Ascending aorta (tissue), 2 donors: ENCODE measurements at places on chromosomes 16 and 17. TPM values are rescaled to one million over a fixed set of nuclear protein-coding genes. Genes with fewer than 3 reads are reported as not detected.

GRCh38 chr16:19926449-19927390 is 42.1 kb upstream of the GPRC5B start:
- DNase-seq, result no peak

GRCh38 chr17:7886227-7887037 is 2.2 kb upstream of the CHD3 start:
- DNase-seq, result no peak

DNA sequence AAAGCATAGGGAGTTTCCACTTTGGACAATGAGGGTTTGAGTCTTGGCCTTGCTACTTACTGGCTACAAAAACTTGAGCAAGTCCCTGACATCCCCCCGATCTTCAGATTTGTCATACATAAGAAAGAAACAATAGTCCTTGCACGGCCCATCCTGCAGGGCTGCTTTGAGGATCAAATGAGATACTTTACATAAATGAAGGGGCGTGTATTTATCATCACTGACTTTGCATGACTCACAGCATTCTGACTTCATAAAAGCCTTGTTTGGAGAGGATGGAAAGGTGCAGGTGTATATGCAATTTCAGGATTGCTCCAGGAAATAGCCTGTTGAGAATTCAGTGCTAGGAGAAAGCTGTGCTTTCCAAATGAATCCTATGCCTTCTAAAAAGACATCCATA is 465.0 kb upstream of the MAF start:
- DNase-seq, result no peak

- no peak for DNase-seq
Measured at GRCh38 chr17:21425321-21425720, 49.2 kb downstream of the KCNJ12 start.

DNA sequence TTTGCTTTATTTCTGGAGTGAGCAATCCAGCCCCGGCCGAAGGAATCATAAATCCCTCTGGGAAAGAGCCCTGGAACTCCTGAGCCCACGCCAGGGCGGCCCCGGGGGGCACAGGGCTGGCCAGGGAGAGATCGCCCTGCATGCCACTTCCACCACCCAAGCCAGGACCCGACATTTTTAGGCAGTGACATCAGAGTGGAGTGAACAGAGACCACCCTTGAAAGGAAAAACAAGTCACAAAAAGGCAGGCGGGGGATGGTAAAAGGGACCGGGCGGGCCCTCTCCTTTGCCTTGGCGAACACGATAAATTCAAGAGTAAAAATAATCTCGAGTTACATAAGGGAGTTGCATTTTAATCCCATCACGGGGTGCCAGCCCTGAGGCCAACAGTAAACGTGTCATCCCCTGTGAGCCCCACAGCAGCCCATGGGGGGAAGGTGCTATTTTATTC is 284.1 kb downstream of the C16orf95 start:
- peak; percentile 37 for DNase-seq

DNA sequence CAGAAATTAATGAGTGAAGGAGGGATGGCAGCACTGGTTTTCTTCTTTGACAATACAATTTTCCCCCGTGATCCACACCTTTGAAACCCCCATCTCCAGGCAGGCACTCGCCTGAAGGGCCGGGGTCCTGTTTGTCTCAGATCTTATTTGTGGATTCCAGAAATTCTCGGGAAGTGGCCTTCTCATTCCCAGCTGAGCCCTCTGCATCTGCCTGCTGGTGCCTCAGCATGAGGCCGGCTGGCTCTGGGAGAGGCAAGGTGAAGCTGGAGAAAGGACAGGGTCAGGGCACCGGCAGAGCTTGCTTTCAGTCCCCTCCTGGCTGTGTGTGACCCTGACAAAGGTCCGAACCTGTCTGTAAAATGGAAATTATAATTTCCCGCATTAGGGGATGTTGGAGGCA is 35.8 kb upstream of the C1QL1 start:
- no peak for DNase-seq

GRCh38 chr16:87956365-87957231 is 5.4 kb downstream of the BANP start:
- no peak for DNase-seq

DNA sequence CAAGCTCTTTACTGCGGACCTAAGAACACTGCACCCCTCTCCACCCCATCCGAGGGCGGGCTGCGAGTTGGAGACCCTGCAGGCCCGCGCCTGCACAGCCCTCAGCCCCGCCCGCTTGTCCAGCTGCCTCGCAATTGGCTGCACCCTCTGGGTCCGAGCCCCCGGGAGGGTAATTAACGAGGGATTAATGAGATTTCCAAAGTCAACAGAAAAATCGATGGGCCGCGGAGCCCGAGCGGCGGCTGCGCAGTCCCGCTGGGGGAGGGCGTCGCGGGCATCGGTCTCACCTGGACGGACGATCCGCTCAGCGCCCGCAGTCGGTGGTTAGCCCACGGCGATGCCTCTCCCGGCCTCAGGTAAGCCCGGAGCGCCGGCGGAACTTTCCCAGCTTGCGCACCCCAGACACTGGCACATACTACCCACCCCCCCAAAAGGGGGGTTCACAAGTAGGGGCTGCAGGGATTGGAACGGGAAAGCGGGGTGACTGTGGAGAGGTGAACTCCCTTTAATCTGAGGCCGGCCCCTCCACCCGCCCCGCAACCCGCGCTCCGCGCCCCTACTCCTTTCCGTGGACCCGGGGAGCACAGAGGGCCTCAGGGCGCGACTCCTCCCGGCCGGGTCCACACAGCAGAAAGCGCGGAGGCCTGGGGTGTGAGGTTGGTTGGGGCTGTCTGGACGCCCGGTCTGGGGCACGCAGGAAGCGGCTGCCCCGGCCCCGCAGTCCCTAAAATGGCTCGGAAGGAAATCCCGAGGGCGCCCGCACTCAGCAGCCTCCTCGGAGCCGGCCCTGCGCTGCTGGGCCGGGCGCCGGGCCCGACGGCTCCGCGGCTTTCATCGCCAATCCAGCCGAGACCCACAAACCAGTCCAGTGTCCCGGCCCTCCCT is at the start of gene OTOP3:
TSS of gene OTOP3 (plus strand) at position 314 of the 885 bp plus-strand sequence. CDS start at position 338, 24 bp downstream.
- DNase-seq, result no peak

The STX1B gene
- total RNA-seq, result 2.0 TPM

The TNFRSF13B gene
- total RNA-seq, result not detected

The KRTAP9-1 gene
- not detected for total RNA-seq

The HEATR9 gene
- not detected for total RNA-seq

The SOX15 gene
- total RNA-seq, result not detected

The SLC2A4 gene
- 4.9 TPM for total RNA-seq
